Stimulated activated CD8-positive, alpha-beta memory T cell treated with anti-CD3 and anti-CD28 coated beads, Interleukin-7, amount 100 ng/mL, for 48 hours (primary cell): ENCODE measurements at places on chromosomes 2 and 18.

- DNase-seq: no peak
Observed at GRCh38 chr18:2135309-2135708, 436.0 kb downstream of the METTL4 start.

- DNase-seq: no peak
Observed at GRCh38 chr2:146927080-146927711, 917.6 kb upstream of the ACVR2A start.

- DNase-seq: no peak
Observed at GRCh38 chr2:214450118-214450894, 39.5 kb downstream of the VWC2L start.

DNA sequence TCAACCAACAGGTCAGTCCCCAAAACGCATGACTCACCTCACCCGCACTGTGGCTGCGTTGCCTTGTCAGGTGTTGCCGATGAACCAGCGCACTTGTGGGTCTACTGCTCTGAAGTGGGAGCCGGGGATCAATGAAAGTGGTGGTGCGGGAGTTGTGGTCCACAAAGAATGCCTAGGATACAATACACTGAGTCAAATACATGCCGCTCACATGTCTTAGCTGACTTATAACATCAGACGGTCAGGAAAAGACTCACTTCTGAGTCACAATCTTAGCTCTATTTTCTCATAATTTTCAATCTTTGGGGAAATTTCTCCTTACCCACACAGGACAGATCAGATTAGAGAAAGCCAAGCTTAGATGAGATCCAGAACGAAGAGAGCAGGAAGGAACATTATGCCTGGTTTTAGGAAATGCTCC is 107.1 kb upstream of the STK17B start:
- no peak for DNase-seq

DNA sequence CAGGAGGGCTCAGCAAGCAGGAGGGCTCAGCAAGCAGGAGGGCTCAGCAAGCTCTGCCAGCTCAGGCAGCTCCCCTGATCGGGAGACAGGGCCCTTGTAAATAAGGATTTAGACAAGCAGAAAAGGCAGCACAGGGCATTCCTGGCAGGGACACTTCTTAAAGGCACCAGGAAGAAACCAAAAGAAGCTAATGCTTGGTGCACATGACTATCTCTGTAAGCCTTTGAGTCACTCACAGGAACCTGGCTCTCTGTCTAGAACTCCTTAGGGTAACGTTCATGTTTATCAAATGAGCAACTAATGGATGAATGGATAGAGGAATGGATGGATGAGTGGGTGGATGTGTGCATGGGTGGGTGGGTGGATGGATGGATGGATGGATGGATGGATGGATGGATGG is 28.4 kb downstream of the TMEM37 start:
- DNase-seq: no peak

- no peak for DNase-seq
Observed at GRCh38 chr2:172361360-172361759, 66.0 kb upstream of the ITGA6 start.

- DNase-seq: no peak
Observed at GRCh38 chr2:31983762-31984467, 26.9 kb downstream of the MEMO1 start.

GRCh38 chr2:60554074-60554645 is 706 bp upstream of the BCL11A start:
- no peak for DNase-seq

GRCh38 chr2:8563814-8564474 is 117.9 kb upstream of the ID2 start:
- no peak for DNase-seq

DNA sequence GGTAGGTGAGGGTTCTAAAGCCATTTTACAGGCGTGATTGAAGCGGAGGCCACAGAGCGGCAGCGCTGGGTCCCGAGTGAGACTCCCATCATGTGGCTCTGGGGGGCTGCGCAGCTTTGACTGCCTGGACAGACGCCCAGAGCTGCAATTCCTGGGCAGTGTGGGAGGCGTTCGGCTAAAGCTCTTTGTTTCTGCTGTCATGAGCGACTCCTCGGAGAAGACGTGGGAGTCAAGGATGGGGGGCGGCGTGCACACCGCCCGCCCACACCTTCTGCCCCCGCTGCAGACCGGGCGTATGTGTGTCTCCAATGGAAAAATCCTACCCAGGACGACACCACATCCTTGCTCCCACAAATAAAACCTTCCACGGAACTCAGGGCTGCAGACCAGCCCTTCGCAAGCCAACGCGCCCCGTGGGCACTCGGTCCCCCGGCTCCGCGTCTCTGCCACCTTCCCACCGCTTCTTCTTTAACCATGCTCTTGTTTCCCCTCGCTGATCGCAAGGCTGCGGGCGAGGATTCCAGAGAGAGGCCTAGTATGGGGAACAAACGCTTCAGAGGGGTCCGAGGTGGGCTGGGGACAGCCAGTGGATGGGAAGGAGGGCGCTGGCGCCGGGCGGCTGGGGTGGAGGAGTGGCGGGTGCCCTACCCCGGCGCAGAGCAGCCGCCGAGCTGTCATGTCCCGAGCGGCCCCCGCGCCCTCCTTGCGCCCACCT is 680 bp upstream of the LBH start:
- no peak for DNase-seq

DNA sequence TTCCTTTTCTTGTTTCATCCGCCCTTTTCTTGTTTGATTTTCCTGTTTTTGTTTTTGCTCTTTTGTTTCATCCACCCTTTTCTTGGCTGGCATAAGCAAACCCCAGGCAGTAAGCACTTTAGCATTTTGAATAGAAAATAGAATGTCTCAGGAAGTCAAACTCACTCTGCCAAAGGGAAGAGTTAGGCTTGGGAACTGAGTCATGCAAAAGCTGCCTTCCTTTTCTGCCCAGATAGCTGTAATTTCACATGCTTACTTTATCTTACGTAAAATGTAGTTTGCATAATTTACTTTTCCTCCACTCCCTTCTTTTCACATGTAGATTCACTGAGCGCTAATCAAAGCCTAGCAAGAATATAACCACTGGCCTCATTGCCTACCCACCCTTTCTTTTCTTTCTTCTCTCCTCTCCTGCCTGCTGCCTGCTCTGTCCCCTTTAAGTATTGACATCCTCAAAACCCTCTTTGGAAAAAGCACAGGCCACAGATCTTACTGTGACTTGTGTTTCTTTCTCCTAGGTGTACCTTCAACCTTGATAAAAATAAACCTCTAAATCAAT is 48.4 kb downstream of the CNGA3 start:
- no peak for DNase-seq

DNA sequence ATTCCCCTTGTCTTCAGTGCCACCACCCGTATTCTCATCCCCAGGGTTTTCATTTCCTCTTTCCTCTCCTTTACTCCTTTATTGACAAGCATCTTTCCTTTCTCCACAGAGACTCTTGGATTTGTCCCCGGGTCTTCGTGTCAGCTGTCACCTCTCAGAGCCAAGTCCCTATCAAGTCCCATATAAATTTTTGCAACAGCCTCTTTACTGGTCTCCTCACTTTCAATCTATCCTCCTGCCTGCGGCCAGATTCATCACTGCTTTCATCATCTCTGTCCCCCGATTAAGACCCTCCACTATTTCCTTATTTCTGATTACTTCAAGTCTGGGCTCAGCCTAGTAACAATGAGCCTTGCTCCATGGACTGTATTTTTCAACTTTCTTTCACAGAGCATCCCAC is 113.8 kb downstream of the CTAGE1 start:
- no peak for DNase-seq

DNA sequence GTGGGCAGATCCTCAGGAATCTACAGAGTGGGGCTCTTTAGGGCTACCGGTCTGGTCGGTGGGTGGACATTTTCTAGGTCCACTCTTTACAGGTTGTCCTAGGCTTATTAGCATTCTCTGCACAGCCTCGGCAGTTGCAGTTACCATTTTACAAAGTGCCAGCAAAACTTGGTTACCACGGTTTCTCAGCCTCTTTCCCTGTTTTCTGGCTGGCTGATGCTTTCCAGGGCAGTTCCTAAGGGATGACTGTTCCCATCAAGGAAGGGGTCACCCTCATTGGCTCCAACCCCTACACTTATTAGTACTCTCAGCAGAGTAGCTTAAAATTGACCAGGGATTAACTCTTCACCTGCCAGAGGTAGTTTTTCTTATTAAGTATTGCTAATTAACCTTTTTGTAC is 2.0 kb upstream of the AQP4 start:
- no peak for DNase-seq

DNA sequence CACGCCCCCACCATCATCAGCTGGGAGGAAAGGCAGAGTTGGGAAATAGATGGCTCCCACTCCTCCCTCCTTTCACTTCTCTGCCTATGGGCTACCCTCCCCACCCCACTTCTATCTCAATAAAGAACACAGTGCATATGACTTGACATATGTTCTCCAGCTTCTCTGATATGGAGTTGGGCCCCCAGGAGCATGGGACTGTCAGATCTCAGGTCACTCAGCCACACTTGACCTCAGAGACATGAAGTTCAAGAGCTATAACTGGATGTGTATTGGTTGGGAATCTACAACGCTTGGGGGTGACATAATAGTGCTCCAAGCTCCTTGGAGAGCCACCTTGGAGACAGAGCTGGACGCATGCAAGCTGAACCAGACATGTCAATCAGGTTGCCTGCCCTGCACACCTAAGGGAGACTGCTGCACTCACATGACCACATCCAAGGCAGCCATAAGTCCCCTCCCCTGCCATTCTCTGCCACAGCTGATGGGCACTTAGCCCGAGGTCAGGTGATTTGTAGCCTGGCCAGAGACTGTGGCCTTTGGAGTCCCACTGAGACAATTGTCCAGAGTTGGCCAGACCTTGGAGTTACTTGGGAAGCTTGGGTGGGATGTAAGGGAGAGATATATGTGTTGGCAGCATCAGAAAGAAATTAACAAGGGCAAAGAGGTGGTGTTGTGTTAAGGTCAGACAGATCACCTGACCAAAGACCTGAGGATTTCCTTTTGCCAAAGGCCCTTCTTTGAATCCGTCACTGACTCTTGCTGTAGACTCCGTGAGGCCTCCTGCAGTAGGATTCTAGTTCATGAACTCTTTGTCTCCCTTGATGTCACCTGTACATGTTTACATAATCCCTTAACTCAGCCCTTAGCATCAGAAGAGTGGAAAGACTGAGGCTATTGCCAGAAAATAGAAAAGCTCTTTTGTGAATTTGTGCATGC is 3.7 kb downstream of the INHA start:
- DNase-seq: no peak

- DNase-seq: no peak
Observed at GRCh38 chr18:54100920-54101470, 123.5 kb downstream of the MBD2 start.

DNA sequence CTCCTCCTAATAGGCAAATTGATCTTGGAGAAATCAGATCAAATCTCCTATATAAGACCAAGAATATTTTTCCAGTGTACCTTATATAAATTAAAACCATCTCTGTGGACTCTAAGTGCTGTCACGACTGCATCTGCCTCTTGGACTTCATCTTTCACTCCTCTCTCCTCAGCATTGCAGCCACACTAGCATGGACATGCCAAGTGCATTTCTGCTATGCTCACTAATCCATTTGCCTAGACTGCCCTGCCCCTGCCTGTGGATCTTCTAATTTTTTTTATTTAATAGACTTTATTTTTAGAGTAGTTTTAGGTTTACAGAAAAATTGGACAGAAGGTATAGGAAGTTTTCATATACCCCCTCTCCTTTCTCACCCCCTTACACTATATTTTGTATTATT is 146.7 kb upstream of the VWC2L start:
- no peak for DNase-seq
